Uterus (tissue), 4 donors: ENCODE measurements at places on chromosomes 3 and 15. TPM values are rescaled to one million over a fixed set of nuclear protein-coding genes. Genes with fewer than 3 reads are reported as not detected.

The HRG gene
- total RNA-seq = not detected

The SLC22A13 gene
- total RNA-seq = not detected

The NMD3 gene
- total RNA-seq = 141 TPM

The ZPLD1 gene
- total RNA-seq = not detected
